ENCODE measurements at places on chromosomes 3 and 15.

- no peak for DNase-seq
Measured at GRCh38 chr15:47750740-47751262, 33.5 kb downstream of the SEMA6D start.

GRCh38 chr15:60887139-60887538, 342.0 kb downstream of the RORA start:
- no peak for DNase-seq

DNA sequence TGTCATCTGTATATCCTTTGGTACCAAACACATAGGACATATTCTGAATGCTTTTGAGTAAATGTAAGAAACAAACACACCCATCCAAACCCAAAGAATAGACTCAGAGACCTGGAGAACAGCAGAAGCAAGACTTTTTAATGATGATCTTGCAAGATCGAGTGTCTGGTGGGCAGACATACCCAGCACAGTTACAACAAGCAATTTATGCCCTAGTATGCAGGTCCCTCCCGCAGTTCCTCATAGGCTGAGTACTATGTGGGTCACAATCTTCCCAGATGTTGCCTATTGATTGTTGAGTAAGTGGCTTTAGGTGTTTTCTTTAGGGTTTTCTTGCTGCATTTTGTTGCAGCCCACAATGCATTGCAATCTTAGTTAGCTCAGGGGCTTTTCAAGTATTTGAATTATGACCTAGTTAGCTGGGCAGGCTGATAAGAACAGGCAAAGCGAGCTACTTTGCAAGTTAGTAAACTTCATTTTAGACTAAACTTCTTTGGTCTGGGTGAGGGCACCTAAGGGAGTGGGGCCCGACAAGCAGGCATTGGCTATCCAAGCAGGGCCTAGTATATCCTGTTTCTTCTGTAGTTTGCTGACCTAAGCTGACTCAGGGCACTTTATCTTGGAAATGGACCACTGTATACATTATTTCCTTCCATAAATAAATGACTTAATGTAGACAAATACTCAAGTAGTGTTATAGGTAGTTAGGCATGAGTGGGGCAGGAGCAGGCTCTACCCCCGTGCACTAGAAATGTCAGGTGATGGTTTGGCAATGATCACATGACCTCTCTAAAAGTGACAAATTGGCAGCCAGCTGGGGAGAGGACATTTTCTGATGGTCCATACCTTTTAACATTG, 87.3 kb upstream of the LIPC start:
- DNase-seq, result no peak

GRCh38 chr15:52162260-52162659, 28.9 kb downstream of the GNB5 start:
- DNase-seq, result no peak

DNA sequence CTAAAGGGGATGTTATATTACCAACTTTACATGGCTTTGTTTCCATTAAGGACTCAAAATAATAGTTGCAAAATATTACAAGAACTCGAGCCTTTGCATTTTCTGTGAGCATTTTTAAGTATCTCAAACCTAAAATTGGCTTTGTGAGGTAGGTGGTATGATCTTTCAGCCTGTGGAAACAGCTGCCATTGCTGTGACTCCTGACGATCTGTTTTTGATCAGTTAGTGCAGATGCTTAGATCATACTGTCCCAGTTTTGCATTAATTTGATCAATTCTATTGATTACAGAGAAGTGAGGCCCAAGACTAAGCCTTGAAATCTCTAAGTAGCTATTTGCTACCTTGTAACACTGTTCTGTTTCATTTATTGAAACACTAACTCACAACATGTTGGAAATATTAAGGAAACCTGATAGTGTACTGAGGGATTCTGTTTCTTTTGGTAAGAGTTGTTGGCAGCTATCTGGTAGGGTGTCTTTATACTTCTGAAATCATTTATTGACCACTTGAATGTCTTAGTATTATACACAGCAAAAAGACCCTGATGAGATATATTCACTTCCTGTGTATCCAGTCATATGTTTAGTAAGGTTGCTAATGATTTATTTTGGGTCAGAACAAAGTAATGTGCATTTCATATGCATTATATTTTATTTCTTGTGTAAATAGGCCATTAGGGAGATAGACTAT, 14.8 kb downstream of the SKIL start:
- DNase-seq, result no peak

DNA sequence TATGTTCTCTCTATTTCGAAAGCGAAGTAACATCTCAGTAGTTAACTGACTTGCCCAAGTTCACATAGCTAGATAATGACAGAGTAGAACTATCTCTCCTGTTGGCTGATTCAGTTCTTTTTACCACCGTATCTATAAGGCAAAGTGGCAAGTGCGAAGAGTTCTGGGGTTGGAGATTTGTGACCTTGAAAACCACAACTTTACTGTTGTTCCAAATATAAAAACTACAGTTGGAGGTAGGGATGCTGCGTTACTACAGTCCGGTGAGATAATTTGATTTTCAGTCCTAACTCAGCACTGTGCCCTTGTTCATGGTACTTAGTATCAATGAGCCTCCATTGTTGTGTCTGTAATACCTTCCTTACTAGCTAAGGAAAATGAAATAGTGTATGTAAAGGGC, 71.2 kb upstream of the GOLGA8B start:
- DNase-seq, result no peak

DNA sequence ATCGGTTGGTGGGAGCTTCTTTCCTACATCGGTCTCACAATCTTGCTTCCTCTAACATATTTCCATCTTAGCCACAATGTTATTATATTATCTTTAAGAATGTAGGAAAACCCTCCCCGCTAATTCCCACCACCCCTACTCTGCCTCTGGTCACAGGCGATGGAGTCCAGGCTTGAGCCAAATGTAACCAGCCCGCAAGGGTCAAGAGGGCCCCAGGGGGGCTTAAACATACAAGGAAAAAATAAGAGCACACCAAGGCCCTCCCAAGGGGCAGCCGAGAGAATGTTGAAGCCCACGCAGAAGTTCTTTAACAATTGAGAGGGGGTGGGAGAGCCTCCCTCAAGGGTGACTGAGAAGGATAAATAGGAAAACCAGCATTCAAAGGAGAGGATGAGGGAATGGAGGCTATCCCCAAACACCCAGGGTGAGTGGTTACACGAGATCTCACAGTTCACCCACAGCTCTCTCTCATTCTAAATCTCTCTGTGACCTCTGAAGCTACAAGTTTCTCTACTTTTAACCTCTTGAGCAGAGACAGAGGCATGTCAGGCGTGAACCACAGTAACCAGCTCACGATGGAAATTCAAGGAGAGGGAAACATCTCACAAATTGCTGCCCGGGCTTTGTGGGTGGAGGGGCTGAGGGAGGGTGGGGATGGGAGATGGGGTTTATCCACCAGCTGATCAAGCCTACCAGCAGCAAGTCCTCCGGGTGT, 31.4 kb upstream of the UACA start:
- no peak for DNase-seq

DNA sequence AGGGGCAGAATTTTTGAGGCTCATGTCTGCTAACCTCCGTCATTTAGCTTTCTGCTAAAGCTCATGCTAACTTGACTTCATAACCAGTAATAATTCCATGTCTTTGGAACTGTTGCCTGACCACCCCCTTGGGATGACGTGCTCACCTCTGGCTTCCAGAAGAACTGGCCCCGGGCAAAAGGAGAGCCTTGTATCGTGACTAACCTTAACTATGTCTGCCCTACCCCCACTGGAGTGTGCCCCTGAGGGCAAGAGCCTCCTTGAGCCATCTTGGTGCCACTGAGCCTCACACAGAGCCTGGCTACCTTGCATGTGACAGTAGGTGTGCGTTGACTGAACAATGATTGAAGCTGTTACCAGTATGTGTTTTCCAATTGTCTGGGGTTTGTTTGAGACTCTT, 4.7 kb downstream of the LRRK1 start:
- DNase-seq, result no peak

GRCh38 chr3:184663756-184664155, 48.1 kb downstream of the MAGEF1 start:
- no peak for DNase-seq

All from activated T-cell treated with anti-CD3 and anti-CD28 coated beads, Interleukin-2, amount 50 U/mL, for 24 hours (primary cell).